ENCODE measurements at places on chromosomes 6 and 20.

- no peak for DNase-seq
Observed at GRCh38 chr6:97189767-97190166, 93.2 kb downstream of the MMS22L start.

DNA sequence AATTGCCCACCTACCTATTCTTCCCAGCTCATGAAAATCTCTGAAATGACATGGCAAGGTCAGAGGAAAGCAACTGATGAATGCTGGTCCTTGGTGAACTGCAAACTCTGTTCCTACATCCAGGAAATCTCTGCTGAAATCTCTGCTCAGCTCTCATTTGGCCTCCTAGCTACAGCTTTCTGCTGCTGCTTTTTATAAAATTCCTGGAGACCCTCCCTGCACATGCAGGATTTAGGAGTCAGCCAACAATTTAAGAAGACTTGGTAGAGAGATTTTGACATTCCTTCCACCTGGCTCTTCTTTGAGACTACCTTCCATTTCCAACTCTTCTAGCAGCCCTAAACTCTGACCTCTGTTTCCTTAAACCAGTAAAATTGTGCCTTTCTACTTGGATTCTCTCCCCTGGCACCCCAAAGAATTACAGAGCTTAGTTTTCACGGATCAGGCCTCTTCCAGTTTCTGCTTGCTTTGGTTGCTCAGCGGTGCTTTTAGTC lies 55.5 kb downstream of the PDE7B start:
- no peak for DNase-seq

DNA sequence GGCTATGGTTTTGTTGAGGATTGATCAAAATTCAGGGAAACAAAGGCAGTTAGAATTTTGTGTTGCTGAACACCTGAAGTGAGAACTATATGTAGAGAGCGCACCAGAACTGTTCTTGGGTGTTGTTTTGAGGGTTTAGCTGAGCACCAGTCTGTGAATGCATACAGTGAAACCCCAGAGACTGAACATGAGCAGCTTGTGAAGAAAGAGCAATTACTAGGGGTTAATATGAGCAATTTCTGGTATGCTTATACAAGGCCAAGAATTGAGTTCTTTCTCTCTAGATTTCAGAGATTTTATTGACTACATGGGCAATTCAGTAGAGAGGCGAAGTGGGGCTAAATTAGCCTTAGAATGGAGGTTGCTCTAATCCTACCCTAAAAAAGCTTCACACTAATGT lies 93.9 kb downstream of the CD2AP start:
- no peak for DNase-seq

DNA sequence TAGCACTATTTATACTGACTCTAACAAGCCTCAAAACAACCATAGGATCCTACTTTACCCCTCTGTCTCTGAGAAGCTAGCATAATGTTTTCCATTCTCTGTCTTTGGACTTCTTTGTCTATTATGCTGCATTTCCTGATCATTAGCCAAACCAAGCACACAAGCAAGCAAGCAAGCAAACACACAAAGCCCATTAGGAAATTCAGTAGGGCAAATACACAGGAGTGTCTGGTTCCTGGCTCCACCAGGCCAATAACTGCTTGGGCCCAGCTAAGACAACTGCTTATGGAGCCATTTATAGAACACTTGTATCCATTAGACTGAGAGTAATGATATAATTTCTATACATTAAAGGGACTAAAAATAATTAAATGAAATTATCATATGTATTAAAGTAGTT lies 952.9 kb upstream of the EPHA7 start:
- DNase-seq: no peak

- DNase-seq: no peak
Observed at GRCh38 chr6:27250277-27251111, 3.0 kb downstream of the PRSS16 start.

GRCh38 chr6:34515473-34516387 lies 40.4 kb downstream of the SPDEF start:
- DNase-seq: no peak

DNA sequence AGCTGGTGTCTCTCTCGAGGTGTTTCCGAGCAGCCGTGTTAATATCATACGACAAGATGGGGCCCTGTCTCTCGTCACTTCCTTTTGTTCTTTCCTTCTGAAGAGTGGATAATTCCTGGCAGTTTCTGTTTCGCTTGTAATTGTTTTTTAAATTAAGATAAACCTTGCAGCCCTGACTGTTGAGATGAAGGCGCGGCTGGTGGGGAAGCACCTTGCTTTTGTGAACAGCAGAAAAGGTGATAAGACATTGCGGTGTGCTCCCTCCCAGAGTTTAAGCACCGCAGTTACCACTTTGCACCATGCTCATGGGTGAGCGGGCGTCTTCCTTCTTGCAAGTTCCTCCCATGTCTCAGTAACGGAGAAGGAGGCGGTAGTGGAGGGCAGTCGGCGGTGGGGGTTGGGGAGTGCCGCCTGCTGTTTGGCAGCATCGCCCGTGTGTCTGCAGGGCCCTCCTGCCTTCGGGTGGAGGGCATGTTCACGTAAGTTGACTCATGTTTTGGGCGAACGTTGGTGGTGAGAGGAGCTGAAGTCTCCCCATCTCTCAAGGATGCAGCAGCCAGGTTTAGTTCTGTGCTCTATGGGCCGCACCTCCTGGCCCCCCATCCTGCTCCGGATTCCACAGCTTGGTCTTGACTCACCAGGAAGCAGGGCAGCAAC lies 345.9 kb downstream of the TAF4 start:
- no peak for DNase-seq

GRCh38 chr20:14643556-14643955 lies 306.1 kb upstream of the FLRT3 start:
- no peak for DNase-seq

DNA sequence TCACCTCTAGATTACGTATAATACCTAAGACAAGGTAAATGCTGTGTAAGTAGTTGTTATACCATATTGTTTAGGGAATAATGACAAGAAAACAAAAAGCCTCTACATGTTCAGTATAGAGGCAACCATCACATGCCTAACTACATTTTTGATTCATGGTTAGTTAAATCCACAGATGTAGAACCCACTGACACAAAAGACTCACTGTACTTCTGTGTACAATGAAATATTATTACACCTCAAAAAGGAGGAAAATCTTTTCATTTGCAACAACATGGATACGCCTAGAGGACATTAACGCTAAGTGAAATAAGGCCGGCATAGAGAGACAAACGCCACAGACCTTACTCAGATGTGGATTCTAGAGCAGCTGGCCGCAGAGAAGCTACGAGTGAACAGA lies 50.5 kb downstream of the NINL start:
- DNase-seq: no peak

- DNase-seq: no peak
Observed at GRCh38 chr6:47413752-47414422, 63.7 kb upstream of the CD2AP start.

DNA sequence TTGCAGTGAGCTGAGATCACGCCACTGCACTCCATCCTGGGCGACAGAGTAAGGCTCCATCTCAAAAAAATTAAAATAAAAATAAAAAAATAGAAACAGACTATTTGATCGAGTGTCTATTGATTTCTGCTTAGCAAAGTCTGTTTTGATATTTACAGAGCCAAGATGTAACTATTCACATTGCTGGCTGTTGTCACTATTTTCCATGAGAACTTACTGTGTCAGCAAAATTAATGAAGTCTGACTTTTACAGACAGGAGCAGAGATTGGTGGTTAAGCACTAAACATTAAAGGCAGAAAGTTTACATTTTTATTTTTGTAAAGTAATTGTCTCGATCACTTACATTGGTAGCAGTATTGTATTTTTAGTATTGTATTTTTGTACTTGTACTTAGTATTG lies 85.0 kb upstream of the CCDC28A start:
- no peak for DNase-seq

- DNase-seq: no peak
Observed at GRCh38 chr6:139711804-139712585, 337.5 kb upstream of the CITED2 start.

DNA sequence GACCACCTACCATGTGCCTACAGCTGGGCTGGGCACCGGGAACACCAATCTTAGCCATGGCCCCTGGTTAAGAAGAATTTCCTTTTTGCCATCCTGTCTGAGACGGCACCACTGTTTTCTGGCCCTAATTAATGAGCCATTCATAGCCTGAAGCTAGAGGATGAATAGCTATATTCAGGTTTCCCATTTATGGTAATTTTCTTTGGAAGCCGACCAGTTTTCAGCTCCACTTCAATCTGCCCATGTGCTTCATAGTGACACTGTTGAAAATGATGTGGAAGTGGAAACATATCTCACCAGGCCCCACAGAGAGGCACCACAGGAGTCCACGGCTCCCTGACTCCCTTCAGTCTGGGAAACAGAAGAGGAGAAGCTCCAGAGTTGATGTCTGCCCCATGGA lies 22.6 kb upstream of the ULBP3 start:
- no peak for DNase-seq

GRCh38 chr20:7924692-7925091 lies 15.6 kb downstream of the HAO1 start:
- no peak for DNase-seq

GRCh38 chr6:120938876-120939472 lies 395.3 kb downstream of the TBC1D32 start:
- DNase-seq: no peak

GRCh38 chr6:97449444-97449966 lies 166.5 kb upstream of the MMS22L start:
- DNase-seq: no peak

- DNase-seq: no peak
Observed at GRCh38 chr20:63116412-63117106, 99.4 kb downstream of the YTHDF1 start.

DNA sequence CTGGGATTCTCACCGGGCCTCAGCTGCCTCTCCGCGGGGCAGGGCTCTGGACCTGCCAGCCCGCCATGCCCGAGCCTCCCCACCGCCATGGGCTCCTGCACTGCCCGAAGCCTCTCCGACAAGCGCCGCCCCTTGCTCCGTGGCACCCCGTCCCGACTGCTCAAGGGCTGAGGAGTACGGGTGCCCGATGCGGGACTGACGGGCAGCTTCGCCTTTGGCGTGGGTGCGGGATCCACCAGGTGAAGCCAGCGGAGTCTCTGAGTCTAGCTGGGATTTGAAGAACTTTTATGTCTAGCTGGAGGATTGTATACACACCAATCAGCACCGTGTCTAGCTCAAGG lies 5.3 kb upstream of the RANBP9 start:
- no peak for DNase-seq

GRCh38 chr20:44039741-44040140 lies 125.1 kb downstream of the TOX2 start:
- no peak for DNase-seq

DNA sequence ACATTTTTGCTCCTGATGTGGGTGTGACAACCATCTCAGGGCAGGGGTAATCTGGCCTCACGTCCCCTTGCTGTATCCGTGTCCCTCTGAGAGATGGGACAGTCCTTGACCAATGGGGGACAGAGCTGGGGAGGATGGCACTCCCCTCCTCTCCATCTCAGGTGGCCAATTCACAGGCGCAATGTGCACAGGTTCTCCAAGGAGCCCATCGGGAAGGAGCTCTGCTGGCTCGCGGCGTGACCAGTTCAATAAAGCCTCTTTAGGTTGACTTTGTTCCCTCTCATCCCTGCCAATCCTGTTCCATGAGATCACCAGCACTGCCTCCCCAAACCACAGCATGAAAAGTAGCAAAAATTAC lies 196.3 kb upstream of the SLC24A3 start:
- DNase-seq: no peak

- no peak for DNase-seq
Observed at GRCh38 chr6:96721227-96721626, 116.0 kb downstream of the GPR63 start.

GRCh38 chr6:21500314-21501020 lies 93.1 kb upstream of the SOX4 start:
- no peak for DNase-seq

- no peak for DNase-seq
Observed at GRCh38 chr20:11734431-11734830, 183.3 kb upstream of the BTBD3 start.

- no peak for DNase-seq
Observed at GRCh38 chr6:43355862-43356590, 13.4 kb downstream of the ZNF318 start.

DNA sequence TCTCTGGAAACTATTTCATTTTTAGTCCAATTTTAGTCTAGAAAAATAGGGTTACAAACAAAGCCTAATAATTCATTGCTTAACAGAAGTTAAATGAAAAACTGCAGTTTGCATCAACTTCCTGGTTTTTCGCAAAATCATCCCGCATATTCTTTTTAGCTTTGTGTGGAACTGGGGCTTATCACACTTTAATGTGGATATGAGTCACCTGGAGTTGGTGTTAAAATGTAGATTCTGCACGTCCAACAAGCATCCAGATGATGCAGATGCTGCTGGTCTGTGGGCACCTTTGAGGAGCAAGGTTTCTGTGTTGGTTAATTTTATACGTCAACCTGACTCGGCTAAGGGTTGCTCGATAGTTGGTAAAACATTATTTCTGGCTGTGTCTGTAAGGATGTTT lies 126.1 kb downstream of the PLCB4 start:
- DNase-seq: no peak

DNA sequence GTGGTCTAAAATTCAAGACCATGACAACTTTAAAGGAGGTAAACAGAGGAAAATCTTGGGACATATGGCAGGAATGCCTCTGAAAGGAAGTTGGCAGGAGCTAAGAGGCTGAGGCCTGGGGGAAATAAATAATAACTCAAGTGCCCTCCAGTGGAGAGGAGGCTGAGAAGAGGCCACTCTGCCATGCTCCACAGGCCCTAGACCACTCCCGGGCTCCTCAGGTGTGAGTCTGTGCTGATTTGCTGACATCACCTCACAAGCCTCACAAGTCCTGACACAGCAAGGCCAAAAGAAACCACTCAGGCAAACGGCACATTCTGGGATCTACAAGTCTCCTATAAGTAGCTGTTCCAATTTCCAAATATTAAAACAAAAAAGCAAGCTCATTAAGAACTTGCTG lies 91.0 kb upstream of the RIPOR2 start:
- DNase-seq: no peak

GRCh38 chr6:44225579-44226325 lies 2.4 kb downstream of the SLC29A1 start:
- no peak for DNase-seq

DNA sequence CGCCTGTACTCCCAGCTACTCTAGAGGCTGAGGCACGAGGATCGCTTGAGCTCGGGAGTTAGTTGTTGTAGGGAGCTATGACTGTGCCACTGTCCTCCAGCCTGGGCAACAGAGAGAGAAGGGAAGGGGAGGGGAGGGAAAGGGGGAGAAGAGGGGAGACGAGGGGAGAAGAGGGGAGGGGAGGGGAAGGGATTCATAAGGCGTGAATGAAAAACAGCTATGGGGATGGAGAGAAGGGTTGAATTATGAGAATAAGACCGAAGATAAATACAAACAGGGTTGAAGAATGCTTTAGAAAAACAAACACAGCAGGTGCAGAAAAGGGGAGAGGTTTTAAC lies 106.0 kb downstream of the TRIM27 start:
- DNase-seq: no peak

- DNase-seq: no peak
Observed at GRCh38 chr20:53050338-53050737, 78.2 kb downstream of the TSHZ2 start.

- no peak for DNase-seq
Observed at GRCh38 chr6:39791850-39792539, at the start of gene DAAM2. TSS of gene DAAM2 (plus strand) at chr6:39792376. CDS start at chr6:39856303, 63,927 bp downstream.

- no peak for DNase-seq
Observed at GRCh38 chr6:155440398-155441111, 15.1 kb downstream of the NOX3 start.

GRCh38 chr6:1763404-1763803 lies 153.7 kb downstream of the FOXC1 start:
- DNase-seq: no peak

Data from stimulated activated CD8-positive, alpha-beta memory T cell treated with anti-CD3 and anti-CD28 coated beads, Interleukin-4, amount 100 ng/mL, for 1 hour (primary cell).